Mucosa of descending colon (tissue), 3 donors: ENCODE measurements at places on chromosomes 11 and 22. TPM values are rescaled to one million over a fixed set of nuclear protein-coding genes. Genes with fewer than 3 reads are reported as not detected.

- DNase-seq = no peak
Measured at GRCh38 chr11:19441752-19442553, 201.2 kb upstream of the E2F8 start.

DNA sequence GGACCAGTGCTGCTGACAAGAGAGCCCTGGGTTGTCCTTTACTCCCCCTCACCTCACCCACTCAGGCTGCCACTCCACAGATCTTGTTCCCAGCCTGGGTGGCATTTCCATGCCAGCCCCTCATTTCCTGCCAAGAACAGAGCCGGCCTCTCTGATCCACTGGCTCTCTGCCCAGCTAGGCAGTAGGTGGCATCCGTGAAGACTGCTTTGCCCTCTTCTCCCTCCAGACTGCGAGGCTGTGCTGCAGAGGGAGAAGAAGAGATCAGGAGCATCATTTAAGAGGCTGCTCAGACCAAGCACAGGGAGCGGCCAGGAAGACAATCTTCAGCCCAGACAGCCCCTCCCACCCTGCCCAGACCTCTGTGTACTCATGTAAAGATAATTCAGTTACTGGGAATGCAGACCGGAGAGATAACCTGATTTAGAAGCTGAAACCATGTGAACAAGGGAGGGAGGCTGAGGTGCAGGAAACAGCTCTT lies 126.9 kb upstream of the NCAM1 start:
- DNase-seq = no peak

DNA sequence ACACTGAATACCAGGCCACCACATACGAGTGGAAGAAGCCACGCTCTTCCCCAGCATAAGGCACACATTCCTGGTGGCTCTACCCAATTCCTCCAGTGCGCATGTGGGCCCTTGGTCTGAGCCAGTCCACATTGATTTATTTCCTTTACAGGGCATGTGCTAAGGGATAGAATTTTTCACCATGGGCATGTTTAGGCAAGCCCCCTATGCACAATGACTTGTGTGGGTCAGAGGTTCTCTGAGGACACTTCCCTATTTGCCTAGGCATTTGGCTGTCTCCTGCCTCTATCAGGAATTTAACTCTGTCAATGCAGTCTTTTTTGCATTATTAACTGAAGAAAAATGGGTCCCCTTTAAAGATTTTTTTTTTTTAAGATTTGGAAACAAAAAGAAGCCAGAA lies 718.1 kb downstream of the NTM start:
- no peak for DNase-seq

DNA sequence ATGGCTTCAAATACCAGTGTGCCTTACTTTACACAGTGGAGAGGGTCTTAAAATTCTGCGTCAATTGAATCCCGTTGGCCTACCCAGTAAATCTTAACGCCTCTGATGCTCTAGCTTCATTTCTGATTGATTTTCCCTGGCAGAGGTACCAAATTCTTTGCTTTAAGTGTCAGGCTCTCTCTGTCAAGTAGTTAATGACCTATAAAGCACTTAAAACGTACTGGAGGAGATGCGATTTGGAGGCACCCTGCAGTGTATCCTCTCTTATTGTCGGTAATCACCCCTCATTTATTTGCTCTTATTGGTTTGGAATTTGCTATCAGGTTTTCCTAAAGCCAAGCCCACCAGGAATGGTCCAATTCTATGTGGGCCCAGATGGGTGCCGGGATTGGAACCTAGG lies 59.2 kb downstream of the NFAM1 start:
- no peak for DNase-seq

- no peak for DNase-seq
Measured at GRCh38 chr22:44523981-44524759, 26.1 kb upstream of the RTL6 start.

- DNase-seq = no peak
Measured at GRCh38 chr11:27447288-27448183, 25.1 kb downstream of the LGR4 start.

- no peak for DNase-seq
Measured at GRCh38 chr22:49629586-49630447, 197.9 kb downstream of the BRD1 start.

DNA sequence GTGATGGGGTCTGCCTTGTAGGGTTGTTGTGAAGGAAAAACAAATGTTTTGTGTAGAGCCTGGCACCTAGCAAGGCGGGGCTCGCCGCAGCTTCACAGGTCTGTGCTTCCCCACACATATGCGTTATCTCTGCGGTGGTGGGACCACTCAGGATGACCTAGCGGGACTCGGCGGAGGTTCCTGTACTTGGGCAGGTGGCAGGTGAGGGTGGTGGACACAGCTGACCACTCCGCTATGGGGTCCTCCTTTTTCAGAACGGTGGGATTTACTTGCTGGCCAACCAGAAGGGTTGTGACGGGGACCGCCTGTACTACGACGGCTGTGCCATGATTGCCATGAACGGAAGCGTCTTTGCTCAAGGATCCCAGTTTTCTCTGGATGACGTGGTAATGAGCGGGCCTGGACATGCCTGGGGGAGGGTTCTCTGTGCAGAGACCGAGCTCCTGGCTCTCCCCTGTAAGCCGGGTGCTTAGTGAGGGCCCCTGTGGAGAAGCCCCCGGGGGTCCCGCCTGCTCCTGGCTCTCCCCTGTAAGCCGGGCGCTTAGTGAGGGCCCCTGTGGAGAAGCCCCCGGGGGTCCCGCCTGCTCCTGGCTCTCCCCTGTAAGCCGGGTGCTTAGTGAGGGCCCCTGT lies 21.3 kb downstream of the NADSYN1 start:
- no peak for DNase-seq

GRCh38 chr11:121451178-121451985 lies 732 bp upstream of the SORL1 start:
- DNase-seq = peak; percentile 89

- DNase-seq = no peak
Measured at GRCh38 chr11:86066657-86067008, 2.3 kb downstream of the PICALM start.

- peak; percentile 82 for DNase-seq
Measured at GRCh38 chr11:73141309-73142127, 600 bp downstream of the FCHSD2 start.

DNA sequence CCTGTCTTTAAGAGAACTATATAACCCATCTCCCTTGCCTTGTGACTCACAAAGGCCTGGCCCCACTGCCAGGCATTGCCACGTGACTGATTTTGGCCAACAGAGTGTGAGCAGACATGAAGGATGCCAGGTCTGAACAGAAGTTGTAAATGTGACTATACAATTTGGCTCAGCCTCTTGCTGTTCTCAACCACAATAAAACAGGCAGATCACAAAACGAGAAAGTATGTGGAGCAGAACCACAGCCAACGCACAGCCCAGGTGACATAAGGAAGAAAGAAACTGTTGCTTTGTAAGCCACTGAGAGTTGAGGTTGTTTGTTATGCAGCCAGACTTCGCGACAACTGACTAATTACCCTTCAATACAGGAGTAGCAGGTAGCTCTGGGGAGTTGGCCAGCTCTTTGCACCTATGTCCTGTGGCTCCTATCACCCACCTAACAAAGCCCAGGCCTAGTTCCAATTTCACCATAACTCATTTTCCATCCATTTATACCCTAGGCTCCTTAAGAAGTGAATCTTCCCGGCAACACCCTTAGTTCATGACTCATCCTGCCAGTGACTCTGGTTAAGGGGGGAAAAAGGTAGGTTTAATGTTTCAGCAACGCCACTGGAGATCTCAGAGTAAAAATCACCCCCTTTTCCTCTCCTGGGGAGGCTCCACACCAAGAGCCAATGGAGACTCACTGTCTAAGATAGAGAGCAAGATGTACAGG lies 53.7 kb downstream of the GALNT18 start:
- DNase-seq = no peak

DNA sequence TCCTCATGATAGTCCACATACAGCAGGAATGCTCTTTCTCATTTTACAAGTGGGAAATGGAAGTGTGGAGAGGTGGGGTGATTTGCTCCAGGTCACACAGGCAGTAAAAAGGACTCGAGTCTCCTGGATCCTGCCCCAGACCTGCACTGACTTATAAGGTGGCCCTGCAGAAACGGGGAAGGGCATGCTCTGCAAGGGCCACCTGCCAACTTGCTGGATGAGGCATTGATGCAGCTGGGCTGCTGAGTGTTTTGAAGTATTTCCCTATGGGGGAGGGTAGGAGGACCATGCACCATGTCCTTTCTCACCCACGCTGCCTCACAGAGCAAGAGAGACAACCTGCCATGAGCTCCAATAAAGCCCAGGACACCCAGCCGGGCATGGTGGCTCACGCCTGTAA lies 36.9 kb downstream of the OR6Q1 start:
- DNase-seq = no peak

DNA sequence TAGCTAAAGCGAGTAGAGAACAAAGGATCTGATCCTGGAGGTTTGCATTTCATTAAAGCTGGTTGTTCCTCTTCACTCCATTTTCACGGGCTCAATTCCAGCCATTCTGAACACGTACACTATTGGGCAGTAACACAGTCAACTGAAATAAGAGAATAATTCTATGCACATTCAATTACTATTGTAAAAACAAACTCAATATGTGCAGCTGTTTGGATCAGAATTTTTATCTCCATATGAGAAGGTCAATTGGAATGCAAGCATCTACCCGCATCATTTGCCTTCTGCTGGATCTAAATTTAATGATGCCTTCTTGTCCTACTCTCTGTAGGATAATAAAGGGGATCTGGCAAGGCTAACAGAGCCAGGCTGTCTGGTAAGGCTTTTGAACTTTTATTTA lies 562.8 kb upstream of the CCDC179 start:
- no peak for DNase-seq

DNA sequence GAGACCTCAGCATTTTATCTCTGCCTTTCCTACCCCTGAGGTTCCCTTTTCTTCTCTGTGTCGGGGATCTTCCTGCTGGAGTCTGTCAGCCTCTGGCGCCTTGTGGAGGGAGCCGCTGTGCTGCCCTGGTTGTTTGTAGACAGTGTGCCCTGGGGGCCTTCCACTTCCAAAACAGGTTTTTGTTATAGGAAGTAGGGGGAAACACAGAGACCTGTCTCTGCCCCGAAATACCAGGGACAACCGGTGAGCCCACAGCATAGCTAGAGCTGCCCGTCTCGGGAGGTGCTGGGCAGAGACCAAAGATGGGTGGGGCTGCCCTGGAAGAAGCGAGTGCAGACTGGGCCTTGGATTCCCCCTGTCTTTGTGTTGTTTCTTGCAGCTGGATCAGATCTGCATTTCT lies 8.0 kb downstream of the NCAPH2 start:
- no peak for DNase-seq

DNA sequence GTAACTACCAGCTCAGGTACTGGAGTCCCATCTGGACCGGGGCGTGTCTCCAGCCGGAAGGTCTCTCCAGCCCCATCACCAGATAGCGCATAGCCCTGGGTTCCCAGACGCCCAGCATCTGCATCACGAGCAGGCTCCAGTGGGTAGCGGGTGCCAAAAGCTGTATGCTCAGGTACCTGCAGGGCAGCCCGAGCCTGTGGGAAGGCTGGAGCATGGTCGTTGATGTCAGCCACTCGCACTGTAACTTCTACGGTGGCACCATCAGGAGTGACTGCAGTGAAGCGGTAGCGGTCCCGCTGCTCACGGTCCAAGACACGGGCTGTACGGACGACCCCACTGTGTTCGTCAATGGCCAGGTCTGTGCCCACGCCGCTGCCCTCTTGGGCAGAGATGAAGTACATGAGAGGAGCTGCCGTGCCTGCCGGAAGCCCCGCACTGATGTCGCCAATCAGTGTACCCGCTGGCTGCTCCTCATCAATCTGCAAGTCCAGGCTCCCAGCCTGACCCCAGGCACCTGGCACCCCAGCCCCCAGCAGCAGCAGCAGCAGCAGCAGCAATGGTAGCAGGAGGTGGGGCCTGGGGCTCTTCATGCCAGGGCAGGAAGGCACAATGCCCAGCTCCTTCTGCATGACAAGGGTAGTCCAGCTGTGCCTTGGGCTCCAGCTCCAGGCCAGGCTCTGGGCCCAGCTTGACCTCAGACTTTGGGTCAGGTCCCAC lies 14.5 kb downstream of the DCHS1 start:
- no peak for DNase-seq

DNA sequence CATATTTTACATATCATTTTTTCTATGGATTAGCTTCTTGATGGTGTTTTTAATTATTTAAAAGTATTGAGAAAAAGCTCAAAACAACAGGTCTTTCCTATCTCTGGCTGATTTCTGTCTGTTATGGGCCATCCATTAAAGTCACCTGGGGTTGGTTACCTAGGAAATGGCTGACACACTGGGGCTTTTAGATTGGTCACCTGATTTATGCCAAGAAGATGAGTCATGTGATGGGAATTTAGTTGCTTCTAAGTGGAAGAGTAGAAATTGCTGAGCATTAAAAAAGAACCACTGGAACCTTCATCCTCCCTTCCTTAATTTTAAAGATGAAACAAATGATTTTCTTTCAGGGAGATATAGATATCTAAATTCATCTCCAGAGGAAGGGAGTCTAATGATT lies 48.8 kb upstream of the LARGE1 start:
- no peak for DNase-seq

GRCh38 chr22:27463121-27463660 lies 338.4 kb downstream of the MN1 start:
- no peak for DNase-seq

- no peak for DNase-seq
Measured at GRCh38 chr11:64876835-64877341, 1.5 kb downstream of the EHD1 start.

Gene OR51B4
- total RNA-seq = not detected

Gene VSTM5
- total RNA-seq = 3.4 TPM

Gene OR52I2
- total RNA-seq = not detected

Gene WNT11
- 3.4 TPM for total RNA-seq

Gene PTGDR2
- 2.6 TPM for total RNA-seq

Gene PANX3
- not detected for total RNA-seq

Gene CRYBB3
- total RNA-seq = 0.82 TPM

Gene ADORA2A
- 2.1 TPM for total RNA-seq

Gene C1QTNF4
- total RNA-seq = 0.17 TPM

Gene SOX6
- total RNA-seq = 5.8 TPM

Gene KCNJ11
- 3.9 TPM for total RNA-seq

Gene ELFN2
- total RNA-seq = 0.54 TPM

Gene OR51S1
- total RNA-seq = not detected

Gene SAA2
- 1.7 TPM for total RNA-seq

Gene TBX1
- 4.1 TPM for total RNA-seq
